Frontal cortex (tissue), 4 donors: ENCODE measurements at places on chromosomes 12 and 14. TPM values are rescaled to one million over a fixed set of nuclear protein-coding genes. Genes with fewer than 3 reads are reported as not detected.

NABP2 gene
- total RNA-seq: 26.9 TPM

PITPNM2 gene
- 4.9 TPM for total RNA-seq

GLIPR1L2 gene
- total RNA-seq: 0.41 TPM

B4GALNT3 gene
- 2.4 TPM for total RNA-seq

LTBP2 gene
- total RNA-seq: 1.2 TPM

RHOJ gene
- total RNA-seq: 4.5 TPM

KRT79 gene
- total RNA-seq: not detected

TTC9 gene
- total RNA-seq: 14.7 TPM

AJUBA gene
- 4.5 TPM for total RNA-seq
